T-helper 22 cell (primary cell): ENCODE measurements at places on chromosomes 4 and X.

DNA sequence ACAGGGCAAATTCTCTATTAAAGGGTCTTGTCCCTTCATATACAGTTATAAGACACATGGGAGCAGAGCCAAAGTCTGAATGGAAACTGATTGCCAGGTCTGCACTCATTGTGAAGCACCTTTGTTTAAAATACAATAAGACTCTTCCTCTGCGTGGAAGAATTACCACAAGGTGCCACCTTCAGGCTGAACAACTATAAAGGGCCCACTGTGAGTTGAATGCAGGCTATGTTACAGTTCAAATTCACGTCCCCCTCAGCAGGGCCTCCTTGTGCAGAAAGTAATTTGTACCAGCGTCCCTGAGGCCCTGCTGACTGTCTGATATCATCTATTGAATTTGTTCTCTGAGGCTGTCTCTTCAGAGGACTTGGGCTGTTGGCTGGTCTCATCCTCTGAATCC, 225.8 kb upstream of the TEX13C start:
- no peak for DNase-seq

DNA sequence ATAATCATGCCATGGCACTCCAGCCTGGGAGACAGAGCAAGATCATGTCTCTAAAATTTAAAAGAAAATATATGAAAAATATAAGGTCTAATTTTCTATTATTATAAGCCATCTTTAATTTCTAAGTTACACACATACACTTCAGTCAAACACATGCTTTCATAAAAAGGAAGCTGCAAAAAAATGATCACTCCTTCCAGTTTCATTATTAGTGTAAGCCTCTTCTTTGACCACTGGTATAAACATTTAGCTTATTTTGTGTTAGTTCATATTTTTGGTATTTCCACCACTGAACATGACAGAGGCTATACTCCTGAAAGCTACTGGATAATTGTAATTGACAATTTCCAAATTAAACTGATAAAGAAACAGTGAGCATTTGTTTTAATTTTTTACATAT, 163.3 kb upstream of the USP38 start:
- DNase-seq = no peak

DNA sequence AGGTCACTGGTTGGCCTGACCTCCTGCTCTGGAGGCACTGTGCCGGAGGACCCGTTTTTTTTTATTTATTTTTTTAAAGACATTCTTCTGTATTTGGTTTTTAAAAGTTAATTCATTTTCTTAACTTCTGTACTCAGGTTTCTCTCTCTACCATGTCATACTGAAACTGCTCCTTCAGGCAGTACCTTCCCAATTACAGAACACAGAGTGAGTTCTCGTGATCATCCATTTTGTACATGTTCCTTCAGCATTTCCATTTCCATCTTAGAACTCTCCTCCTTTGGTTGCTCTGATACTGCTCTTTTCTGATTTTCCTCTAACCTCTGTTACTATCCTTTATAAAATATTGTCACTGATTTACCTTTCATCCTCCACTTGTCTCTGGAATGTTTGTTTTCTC, 17.9 kb downstream of the UBE2K start:
- DNase-seq = no peak

DNA sequence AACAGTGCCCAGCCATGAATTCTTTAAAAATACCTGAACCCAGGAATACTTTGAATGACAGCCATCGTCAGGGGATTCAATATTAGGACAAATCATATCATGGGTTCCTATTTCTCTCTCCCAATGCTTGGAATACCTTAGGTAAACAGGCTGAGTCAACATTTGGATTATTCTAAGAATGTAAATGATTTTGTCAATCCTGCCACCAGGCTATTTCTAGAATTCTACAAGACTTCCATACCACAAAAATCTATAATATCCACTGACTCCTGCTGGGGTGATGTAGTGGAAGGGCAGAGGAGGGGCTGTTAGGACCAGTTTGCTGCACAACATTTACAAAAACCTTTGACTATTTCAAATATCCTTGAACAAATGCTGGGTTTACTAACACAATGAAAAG, 65.2 kb downstream of the IGFBP7 start:
- DNase-seq = no peak

DNA sequence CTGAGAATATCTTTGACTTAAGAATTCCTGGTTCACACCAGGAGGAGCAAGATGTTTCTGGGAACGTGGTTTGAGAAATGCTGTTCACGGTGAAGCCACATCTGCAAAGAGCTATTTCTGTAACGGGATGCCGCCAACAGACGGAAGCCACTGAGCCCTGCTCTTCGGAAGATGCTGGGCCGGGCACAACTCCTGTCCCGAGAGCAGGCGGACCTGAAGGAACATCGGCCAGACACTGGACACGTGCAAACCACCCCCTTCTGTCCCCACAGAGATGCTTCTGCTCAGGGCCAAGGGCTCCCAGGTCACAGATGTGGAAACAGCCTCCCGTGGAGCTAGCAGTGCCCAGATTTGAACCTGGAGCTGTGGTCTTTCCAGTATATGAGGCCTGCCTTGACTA, 24.3 kb downstream of the HMX1 start:
- no peak for DNase-seq

- no peak for DNase-seq
These were observed 2.6 kb downstream of the NSD2 start for GRCh38 chr4:1873776-1874175.

- no peak for DNase-seq
These were observed 601 bp upstream of the TCEANC start for GRCh38 chrX:13652287-13652793.

DNA sequence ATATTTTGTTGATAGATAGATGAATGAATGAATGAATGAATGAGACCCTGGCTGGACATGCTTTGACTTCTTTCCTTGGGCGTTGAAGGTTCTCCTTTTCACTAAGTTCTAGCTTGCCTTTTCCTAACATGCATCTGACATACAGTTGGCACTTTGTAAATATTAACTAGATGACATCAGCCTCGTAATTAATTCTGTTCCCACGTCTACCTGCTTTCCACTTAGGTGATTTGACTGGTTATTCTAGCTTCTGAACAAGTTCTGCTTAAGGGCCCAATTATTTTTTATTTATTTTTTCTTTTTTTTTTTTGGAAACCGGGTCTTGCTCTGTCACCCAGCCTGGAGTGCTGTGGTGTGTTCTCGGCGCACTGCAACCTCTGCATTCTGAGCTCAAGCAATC, 13.9 kb upstream of the RASL11B start:
- no peak for DNase-seq

- no peak for DNase-seq
These were observed 79.7 kb downstream of the KIT start for GRCh38 chr4:54737421-54737820.

DNA sequence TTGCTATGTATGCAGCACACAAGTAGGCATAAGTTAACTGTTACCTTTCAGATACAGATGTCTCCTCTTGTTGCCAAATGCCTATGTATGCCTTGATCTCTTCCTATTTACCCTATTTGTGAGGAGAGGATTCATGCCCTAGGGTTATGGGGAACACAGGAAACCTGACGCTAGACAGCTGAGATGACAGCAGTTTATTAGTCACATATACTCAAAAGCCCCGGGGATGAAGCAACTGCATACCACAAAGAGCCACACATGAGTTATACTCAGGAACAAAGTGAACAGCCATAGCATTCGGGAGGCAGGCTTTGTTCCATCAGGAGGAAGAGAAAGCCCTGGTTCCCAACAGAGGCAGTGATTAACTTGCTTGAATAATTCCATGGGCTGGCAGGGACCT, 1011.7 kb upstream of the PCDH7 start:
- no peak for DNase-seq

DNA sequence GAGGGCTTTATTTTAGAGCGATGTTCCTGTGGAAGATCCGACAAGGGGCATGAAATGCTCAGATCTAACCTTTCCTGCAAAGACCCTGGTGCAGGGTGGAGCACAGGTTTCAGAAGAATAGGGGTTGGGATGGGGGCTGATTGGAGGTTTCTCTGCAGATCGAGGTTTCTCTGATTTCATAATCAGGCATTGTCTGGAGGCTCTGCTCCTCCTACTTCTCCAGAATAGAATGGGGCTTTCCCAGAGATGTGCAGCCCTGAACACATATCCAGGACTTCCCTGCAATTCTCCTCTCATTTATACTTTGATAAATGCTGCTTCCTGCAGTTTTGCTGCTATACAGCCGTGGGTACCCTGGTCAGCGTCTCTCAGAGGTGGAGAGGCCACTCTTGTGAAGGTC, 397.6 kb upstream of the BOD1L1 start:
- no peak for DNase-seq

DNA sequence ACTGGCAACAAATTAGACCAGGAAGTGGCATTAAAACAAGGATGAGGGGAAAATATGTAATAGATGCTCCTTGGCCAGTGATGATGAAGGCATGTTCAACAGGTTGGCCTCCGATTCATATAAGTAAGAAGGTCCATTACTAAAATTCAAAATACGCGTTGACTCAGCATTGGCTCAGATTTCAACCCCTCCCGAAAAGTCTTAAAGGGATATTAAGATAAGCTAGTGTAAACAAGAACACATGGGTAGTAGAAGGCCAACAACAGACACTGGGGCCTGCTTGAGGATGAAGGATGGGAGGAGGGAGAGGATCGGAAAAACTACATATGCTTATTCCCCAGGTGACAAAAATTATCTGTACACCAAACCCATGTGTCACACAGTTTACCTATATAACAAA, 19.1 kb upstream of the LAP3 start:
- DNase-seq = no peak

DNA sequence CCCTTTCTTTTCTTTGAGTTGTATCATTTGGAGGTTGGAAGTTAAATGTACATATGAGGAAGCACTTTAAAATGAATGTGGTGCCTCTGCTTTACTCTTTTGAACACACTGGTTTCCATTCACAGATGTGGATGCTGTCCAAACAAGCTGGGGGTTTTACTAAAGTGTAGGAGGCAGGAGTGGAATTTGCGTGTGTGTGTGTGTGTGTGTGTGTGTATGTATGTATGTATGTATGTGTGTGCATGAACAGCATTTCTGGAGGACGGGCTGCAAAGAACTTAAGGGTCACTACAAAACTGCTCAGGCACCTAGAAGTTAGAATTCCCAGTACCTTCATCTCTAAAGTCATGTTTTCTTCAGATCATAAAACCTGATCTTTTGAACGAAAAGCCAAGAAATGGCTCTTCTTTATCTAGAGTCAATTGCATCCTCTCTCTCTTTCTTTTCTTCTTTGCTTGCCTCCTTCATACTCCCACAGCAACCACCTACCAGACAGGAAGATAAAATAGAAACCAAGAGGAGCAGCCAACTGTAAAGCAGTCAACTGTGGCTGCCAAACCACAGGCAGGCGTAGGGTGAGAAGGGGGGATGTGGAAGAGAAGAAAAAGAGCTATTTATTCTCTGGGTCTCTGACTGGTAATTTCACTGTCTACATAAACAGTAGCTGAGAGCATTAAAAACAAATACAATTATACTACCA, 177.0 kb upstream of the RASGEF1B start:
- DNase-seq = no peak

- DNase-seq = no peak
These were observed 57.3 kb upstream of the TCEAL2 start for GRCh38 chrX:102067966-102068723.

- DNase-seq = no peak
These were observed 42.7 kb downstream of the LHFPL1 start for GRCh38 chrX:112636951-112637581.

DNA sequence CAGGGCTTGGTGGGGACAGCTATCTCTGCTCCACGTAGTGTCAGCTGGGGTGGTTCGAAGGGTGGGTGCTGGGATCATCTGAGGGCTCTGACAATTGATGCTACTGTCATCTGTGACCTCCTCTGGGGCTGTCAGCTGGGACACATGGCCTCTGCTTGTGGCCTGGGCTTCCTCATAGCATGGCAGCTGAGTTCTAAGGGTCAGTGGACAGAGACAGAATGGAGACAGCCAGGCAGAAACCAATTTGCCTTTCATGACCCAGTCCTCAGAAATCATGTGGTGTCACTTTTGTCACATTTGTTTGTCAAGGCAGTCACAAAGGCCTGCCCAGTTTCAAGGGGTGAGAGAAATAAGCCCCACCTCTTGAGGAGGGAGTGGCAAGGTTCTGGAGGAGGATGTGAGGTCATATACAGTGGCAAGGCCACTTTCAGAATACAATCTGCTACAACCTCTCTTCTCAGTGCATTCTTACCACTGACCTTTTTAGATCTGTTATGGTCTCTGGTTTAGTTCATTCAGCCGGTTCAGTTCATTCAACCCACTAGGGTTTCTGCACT, 103.6 kb upstream of the BCOR start:
- no peak for DNase-seq

- peak; percentile 37 for DNase-seq
These were observed 885 bp downstream of the CCDC110 start for GRCh38 chr4:185470501-185471195.

DNA sequence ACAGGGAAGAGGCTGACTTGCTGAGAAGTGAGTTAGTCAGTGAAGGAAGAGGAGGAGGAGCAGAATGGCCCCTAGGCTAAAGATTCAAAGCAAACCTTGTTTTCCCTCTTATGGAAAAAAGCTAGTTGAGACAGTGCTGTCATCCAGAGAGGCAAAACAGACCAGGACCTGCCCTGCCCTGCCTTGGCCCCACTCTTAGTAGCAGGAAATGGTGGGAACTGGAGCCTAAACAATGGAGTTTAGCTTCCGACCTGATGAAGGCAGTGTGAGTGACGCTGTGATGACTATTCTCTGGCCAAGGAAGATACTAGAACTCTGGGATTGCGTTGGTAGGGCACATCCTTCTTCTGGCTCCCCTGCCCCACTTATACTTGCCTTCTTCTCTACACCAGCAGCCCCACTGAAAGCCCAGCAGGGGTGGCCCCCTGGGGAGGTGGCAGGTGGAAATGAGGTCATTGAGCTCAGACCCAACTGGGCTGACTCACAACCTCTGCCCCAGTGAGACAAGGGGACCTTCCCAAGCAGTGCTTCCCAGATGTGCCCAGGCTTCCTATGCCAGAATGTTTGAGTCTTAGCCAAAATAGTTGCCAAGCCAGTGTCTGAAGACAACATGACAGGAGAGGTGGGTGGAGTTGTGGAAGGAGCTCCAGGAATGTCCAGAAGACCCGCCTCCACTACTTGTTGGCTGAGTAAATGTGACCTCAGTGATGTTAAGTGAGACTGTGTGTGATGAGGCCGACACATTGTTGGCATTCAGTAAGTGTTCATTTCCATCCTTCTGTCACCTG, 38.8 kb downstream of the MSN start:
- peak; percentile 51 for DNase-seq
